ENCODE measurements at places on chromosomes 7 and 10.

- H3K4me3 ChIP-seq = no peak overlapping the region
- peaks cover 16% of the 10 kb centered on the region for H3K36me3 ChIP-seq
- DNase-seq = no peak
- no peak overlapping the region for H3K27ac ChIP-seq
Measured at GRCh38 chr7:66930341-66930740, 9.3 kb downstream of the TMEM248 start.

GRCh38 chr10:101630633-101630920 lies 42.5 kb downstream of the DPCD start:
- H3K4me1 ChIP-seq = peaks cover 41% of the 10 kb centered on the region
- peaks cover 17% of the 10 kb centered on the region for H3K36me3 ChIP-seq
- no peaks in the 10 kb centered on the region for H3K27me3 ChIP-seq

DNA sequence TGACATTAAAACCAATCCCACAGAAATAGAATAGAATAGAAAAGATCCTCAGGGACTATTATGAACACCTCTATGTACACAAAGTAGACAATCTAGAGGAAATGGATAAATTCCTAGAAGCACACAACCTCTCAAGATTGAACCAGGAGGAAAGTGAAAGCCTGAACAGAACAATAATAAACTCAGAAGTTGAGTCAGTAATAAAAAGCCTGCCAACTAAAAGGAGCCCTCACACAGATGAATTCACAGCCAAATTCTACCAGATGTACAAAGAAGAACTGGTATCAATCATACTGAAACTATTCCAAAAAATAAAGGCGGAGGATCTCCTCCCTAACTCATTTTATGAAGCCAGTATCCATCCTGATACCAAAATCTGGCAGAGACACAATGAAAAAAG lies 220.3 kb upstream of the HPS1 start:
- H3K36me3 ChIP-seq = peaks cover 2% of the 10 kb centered on the region
- H3K4me1 ChIP-seq = no peaks in the 10 kb centered on the region
- H3K27me3 ChIP-seq = peaks cover 44% of the 10 kb centered on the region
- H3K27ac ChIP-seq = no peak overlapping the region

DNA sequence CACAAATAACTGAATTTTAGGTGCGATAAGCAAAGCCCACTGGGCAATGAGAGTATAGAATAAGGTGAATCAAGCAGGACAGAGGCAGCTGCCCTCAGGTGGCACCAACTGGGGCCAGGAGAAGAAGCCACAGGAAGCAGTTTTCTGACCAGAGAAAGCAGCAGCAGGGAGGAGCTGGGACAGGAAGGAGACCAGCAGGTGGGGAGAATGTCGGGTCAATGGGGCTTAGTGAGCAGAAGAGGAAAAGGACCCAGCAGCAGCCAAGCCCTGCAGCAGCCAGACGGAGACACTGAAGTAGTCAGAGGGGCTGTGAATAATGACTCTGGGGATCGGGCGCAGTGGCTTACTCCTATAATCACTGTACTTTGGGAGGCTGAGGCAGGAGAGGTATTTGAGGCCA lies 209.6 kb upstream of the SH2B2 start:
- H3K4me3 ChIP-seq = no peak overlapping the region
- no peak for DNase-seq
- H3K27me3 ChIP-seq = no peaks in the 10 kb centered on the region
- peak overlapping the region; percentile 72 for H3K27ac ChIP-seq
- H3K4me1 ChIP-seq = peaks cover 5% of the 10 kb centered on the region

DNA sequence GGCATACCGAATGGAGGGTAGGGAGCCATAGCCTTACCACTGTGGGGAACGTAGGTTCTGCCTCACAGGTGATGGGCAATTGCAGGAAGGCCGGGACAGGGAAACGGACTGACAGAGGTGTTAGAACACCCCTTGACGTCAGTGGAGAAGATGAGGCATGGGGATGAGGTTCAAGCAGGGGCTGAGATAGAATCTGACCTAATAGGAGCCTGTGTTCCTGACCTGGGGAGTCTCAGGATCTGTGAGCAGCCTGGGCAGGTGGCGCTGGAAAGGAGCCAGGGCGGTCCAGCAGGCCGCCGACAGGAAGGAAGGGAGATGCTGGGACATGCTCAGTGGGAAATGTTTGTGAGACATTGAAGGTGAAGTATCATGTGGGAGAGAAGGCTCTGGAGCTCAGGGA lies 109.4 kb downstream of the WDFY4 start:
- no peak overlapping the region for H3K27ac ChIP-seq
- peaks cover 2% of the 10 kb centered on the region for H3K36me3 ChIP-seq
- DNase-seq = no peak
- H3K4me1 ChIP-seq = no peaks in the 10 kb centered on the region
- H3K27me3 ChIP-seq = peaks cover 25% of the 10 kb centered on the region

- DNase-seq = peak; percentile 38
- H3K4me3 ChIP-seq = peak overlapping the region; percentile 36
- H3K4me1 ChIP-seq = peaks cover 53% of the 10 kb centered on the region
- no peaks in the 10 kb centered on the region for H3K27me3 ChIP-seq
Measured at GRCh38 chr10:100508691-100509150, 10.9 kb downstream of the SEC31B start.

DNA sequence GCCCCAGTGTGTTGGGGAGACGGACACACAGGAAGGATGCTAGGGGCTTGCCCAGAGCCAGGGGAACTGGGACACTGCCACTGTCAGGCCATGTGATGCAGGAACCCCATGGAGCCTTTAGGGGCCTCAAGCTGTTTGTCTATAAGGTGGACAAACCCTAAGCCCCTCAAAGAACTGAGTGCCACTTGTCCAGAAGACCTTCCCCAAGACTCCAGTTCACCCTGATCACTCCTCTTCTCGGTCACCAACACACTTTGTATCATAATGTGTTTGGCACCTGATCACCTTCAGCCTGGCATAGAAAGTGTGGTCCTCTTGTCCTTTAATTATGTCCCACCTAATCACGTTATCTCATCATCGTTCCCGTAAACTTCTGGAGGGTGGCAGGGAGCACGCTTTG lies 700 bp downstream of the H2BK1 start:
- no peak overlapping the region for H3K4me3 ChIP-seq
- peaks cover 12% of the 10 kb centered on the region for H3K36me3 ChIP-seq
- H3K4me1 ChIP-seq = peaks cover 27% of the 10 kb centered on the region
- H3K27ac ChIP-seq = no peak overlapping the region
- no peak for DNase-seq
- peaks cover 9% of the 10 kb centered on the region for H3K27me3 ChIP-seq

DNA sequence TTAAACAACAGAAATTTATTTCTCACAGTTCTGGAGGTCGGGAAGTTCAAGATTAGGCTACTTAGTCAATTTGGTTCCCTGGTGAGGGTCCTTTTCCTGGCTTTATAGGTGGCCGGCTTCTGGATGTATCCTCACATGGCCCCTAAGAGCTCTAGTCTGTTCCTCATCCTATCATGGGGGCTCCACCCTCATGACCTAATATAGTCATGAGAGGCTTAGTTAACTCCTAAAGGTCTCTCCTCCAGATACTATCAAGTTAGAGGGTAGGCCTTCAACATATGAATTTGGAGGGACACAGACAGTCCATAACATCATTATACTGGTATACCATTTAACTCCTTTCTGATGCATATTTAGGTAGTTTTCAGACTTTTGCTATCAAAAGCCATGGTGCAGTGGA lies 7.6 kb downstream of the MAPK8 start:
- no peaks in the 10 kb centered on the region for H3K36me3 ChIP-seq
- peaks cover 33% of the 10 kb centered on the region for H3K4me1 ChIP-seq
- no peak overlapping the region for H3K4me3 ChIP-seq

- H3K27ac ChIP-seq = no peak overlapping the region
- H3K4me1 ChIP-seq = no peaks in the 10 kb centered on the region
- H3K27me3 ChIP-seq = peaks cover 43% of the 10 kb centered on the region
- no peak for DNase-seq
Measured at GRCh38 chr10:100041306-100042002, 31.7 kb upstream of the DNMBP start.

DNA sequence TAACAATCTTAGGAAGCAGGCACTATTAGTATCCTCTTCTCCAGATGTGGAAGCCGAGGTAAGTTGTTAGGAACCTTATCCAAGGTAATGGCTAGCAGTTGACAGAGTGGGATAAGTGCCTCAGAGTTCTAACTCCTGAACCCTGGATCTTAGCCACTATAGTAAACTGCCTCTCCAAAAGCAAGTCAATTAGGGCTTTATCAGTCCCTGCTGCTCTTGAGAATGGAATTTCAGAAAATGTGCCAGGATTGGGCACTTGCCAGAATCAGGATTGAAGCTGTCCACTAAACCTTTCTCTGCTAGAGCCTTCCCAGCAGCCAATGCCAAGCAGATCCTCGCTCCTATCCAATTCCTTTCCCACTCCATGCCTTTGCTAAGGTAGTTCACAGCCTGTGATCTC lies 777.5 kb upstream of the POM121L12 start:
- H3K4me3 ChIP-seq = no peak overlapping the region
- DNase-seq = no peak
- no peaks in the 10 kb centered on the region for H3K4me1 ChIP-seq

DNA sequence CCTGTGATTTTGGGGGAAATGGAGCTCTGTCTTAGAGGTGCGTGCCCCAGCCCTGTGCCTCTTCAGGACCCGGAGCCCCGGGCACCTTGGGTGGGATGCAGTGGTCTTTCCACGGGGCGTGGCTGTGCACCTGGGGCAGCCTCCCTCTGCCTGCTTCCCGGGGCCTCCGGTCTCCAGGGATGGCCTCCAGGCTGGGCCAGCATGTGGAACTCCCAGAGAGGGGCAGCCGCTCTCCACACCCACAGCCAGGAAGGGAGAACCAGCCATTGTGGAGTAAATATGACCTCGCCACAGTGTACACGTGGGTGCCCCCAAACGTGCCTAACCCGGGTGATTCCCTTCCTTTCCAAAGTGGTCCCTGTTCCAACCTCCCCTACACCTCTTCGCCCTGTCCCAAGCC lies 52.6 kb downstream of the JAKMIP3 start:
- no peak overlapping the region for H3K27ac ChIP-seq
- peaks cover 27% of the 10 kb centered on the region for H3K27me3 ChIP-seq

DNA sequence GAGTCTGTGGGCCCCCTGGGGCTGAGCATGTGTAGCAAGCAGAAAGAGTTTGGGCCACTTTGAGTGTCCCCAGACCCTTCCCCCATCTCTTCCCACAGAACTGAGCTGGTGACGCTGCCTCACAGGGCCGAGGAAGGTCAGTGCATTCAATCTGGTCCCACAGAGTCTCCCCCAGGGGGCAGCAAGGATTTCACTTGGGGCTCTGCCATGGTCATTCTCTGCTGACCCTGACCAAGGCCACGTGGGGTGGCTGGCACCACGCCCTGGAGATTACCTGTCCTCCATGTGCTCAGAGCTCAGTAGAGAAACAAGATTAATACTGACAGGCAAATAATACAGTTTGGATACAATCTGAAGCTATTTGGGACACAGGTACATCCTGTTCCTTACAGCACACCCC lies 30.2 kb downstream of the ADRA2A start:
- no peaks in the 10 kb centered on the region for H3K4me1 ChIP-seq
- H3K36me3 ChIP-seq = no peaks in the 10 kb centered on the region
- DNase-seq = no peak
- H3K27ac ChIP-seq = no peak overlapping the region
- peaks cover 29% of the 10 kb centered on the region for H3K27me3 ChIP-seq
- no peak overlapping the region for H3K4me3 ChIP-seq

GRCh38 chr10:96588616-96589419 lies 2.0 kb upstream of the TM9SF3 start:
- H3K27ac ChIP-seq = no peak overlapping the region
- peaks cover 22% of the 10 kb centered on the region for H3K4me1 ChIP-seq
- no peaks in the 10 kb centered on the region for H3K27me3 ChIP-seq
- peaks cover 17% of the 10 kb centered on the region for H3K36me3 ChIP-seq
- no peak overlapping the region for H3K4me3 ChIP-seq

- H3K27ac ChIP-seq = no peak overlapping the region
- no peaks in the 10 kb centered on the region for H3K36me3 ChIP-seq
- H3K4me1 ChIP-seq = no peaks in the 10 kb centered on the region
- DNase-seq = no peak
Measured at GRCh38 chr7:28980451-28981160, 22.5 kb upstream of the TRIL start.

- peak overlapping the region; percentile 8 for H3K4me3 ChIP-seq
- DNase-seq = no peak
- H3K36me3 ChIP-seq = peaks cover 2% of the 10 kb centered on the region
- H3K27me3 ChIP-seq = peaks cover 59% of the 10 kb centered on the region
Measured at GRCh38 chr10:93198401-93199131, 124.9 kb downstream of the CYP26A1 start.

GRCh38 chr10:51707821-51708424 lies 8.5 kb upstream of the CSTF2T start:
- no peak for DNase-seq
- H3K27me3 ChIP-seq = no peaks in the 10 kb centered on the region
- H3K4me3 ChIP-seq = no peak overlapping the region

DNA sequence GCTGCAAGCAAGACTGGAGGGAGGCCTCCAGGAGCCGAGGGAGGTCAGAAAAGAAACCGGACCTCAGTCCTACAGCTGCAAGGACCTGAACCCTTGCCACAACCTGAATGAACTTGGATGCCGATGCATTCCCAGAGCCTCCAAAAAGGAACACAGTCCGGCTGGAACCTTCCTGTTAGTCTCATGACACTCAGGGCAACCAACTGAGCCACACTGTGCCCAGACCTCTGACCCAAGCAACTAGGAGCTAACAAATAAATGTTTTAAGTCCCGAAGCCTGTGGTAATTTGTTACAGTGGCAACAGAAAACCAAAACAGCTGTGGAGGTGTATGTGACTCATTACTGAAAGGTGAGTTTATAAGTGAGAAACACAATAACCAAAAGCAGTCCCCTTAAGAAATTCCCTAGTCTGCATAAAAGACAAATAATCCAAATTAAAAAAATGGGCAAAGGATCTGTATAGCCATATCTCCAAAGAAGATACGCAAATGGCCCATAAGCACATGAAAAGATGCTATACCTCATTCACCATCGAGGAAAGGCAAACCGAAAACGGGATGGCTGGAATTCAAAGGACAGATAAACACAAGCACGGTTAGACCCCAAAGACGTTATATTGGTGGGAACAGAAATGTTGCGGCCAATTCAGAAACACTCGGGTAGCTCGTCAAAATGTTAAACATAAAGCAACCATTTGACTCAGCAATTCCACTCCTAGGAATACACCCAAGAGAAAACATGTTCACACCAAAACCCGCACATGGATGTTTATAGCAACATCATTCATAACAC lies 24.8 kb downstream of the GNA12 start:
- DNase-seq = no peak
- H3K36me3 ChIP-seq = no peaks in the 10 kb centered on the region
- no peak overlapping the region for H3K27ac ChIP-seq
- H3K27me3 ChIP-seq = no peaks in the 10 kb centered on the region
- peaks cover 29% of the 10 kb centered on the region for H3K4me1 ChIP-seq

DNA sequence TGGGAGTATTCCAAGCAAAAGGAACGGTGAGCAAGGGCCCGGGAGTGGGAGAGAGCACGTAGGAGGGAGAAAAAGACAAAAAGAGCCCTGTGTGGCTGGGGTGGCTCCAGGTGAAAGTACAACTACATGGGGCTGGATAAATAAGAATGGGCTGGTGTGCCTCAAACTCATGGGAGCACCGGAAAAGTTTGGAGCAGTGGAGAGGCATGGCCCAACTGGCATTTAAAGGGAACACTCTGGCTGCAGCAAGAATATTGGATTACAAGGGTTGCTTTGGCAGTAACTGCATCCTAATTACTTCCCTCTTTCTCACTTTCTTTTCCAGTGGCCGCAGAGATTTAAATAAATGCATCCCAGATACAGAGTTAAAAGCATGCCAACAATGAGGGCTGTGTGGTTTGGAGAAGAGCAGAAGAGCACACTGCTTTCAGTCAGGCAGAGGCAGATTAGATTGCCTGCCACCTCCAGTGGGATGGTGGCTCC lies 39.1 kb upstream of the HERPUD2 start:
- no peak for DNase-seq
- H3K27me3 ChIP-seq = no peaks in the 10 kb centered on the region
- peaks cover 23% of the 10 kb centered on the region for H3K4me1 ChIP-seq

Data from central memory CD8-positive, alpha-beta T cell (primary cell).